ENCODE measurements at places on chromosomes 2 and 18.

GRCh38 chr18:77369644-77370043, 120.0 kb downstream of the GALR1 start:
- no peak for DNase-seq

DNA sequence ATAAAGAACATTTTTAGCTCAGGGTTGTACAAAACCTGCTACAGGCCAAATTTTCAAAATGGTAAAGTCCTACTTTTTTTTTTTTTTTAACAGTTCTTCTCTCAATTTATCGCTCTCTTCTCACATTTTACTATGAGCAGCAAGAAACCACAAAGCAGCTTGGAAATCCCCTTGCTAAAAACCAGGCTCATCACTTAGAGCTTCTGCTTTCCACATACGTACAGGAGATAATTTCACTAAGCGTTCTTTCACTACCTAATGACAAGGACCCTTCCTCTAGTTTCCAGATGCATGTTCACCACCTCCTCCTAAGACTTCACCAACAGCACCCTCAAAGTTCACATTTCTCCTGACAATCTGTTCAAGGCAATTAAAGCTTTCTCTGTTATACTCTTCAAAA, 294.9 kb upstream of the CYRIA start:
- no peak for DNase-seq

DNA sequence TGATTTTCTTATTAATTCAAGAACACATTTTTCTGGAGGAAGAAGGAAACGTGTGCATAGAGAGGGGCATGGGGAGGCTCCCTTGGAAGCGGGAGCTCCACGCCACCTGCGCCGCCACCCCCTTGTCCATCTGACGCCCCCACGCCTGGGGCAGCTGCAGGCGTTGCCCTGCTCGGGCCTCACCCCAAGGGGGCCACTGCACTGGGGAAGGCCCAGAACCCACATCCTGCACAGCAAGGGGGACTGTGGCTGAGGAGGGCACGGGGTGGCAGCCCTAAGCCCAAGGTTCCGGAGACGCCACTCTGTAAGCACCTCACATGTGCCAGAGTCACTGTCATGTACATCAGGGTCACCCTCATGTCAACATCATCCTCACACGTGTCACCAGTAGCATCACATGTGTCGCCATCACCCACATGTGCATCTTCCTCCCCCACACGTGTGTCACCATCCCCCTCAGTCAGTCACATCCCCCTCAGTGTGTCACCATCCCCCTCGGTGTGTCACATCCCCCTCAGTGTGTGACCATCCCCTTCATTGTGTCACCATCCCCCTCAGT, 486.7 kb upstream of the SALL3 start:
- no peak for DNase-seq

- no peak for DNase-seq
These were observed 95.4 kb downstream of the AAK1 start for GRCh38 chr2:69547984-69548715.

DNA sequence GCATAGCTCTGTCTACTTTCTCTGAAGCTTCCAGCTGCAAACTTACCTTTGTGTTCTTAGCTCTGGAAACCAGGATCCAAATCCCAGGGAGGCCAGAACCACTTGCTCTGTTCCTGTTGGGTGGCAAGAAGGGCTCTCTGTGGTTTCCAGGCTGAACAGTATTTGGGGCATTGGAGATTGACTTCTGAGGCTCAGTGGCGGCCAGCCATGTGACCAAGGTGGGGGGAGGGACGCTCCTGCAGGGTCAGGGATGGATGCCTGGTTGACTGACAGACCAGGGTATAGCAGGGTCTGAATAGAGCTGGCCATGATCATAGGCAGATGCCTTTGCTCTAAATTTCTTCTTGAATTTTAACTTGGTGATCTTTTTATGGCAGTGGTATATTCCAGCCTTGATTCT, 15.1 kb downstream of the SLC4A5 start:
- no peak for DNase-seq

- DNase-seq: no peak
These were observed 169.3 kb downstream of the PMAIP1 start for GRCh38 chr18:60069145-60069544.

DNA sequence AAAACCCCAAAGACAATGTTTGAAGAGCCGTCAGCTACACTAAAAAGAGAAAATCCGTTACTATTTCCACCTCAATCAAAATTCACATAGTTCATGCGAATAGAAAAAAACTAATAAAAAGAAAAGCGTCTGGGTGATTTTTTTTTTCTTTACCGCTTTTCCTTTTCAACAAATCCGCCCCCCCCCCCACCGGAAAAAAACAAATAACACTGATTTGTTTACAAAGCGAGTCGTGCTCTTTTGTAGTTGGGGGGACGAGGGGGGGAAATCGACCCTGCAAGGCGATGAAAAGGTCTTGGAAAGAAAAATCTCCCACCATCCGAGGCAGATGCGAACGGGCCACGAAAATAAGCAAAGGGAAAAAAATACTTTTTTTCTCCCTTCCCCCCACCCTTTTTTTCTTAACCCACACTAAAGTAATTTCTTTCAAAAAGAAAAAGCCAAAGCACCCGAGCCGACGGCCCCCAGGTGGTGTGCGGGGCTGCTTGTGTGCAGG, 638 bp downstream of the ZNF521 start:
- DNase-seq: no peak

DNA sequence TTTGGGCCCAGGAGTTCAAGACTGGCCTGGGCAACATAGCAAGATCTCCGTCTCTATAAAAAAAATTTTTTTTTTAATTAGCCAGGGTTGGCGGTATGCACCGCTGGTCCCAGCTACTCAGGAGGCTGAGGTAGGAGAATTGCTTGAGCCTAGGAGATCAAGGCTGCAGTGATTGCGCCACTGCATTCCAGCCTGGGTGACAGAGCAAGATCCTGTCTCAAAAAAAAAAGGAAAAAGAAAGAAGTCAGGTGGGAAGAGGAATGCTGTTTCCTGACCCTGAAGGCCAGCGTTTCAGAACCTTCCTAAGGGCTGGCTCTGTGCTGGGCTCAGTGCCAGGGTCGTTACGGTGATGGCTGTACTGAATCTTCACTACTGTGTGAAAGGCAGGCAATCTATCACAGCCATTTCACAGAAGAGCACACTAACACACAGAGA, 35.0 kb upstream of the AGAP1 start:
- DNase-seq: no peak

DNA sequence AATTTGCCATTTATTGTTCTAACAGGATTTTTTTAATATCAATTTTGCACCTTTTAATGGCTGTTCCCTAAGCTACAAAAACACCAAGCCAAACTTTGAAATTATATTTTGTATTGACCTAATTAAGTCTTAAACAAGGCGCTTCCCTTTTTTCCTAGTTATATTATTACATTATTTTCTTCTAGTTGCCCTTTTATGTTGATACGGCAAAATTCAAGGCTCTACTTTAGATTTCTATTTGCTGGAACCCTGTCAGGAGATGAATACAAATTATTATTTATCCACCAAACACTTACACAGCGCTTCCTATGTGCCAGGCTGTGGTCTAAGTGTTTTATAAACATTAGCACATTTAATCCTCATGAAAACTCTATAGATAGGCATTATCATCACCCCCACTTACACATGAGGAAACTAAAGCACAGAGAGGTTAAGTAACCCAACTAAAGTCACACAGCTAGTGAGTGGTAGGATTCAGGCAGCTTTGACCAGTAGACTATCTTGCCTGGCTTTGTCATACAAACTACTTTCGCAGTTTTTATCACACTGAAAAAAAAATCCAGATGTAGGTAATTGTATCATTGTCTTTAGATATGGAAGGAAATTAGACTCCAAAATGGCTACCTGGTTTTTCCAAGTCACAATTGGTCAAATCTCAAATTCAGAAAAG, 456.5 kb downstream of the STK39 start:
- no peak for DNase-seq

DNA sequence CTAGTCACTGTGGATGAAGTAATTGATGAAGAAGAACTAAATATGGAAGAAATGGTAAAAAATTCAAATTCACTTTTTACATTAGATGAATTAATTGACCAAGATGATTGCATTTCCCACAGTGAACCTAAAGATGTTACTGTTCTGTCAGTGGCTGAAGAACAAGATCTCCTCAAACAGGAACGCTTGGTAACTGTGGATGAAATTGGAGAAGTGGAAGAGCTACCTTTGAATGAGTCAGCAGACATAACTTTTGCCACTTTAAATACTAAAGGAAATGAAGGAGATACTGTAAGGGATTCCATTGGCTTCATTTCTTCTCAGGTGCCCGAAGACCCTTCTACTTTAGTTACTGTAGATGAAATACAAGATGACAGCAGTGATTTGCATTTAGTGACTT, 26.6 kb upstream of the DYSF start:
- no peak for DNase-seq

GRCh38 chr2:232322560-232323327, 55.8 kb upstream of the ALPP start:
- no peak for DNase-seq

GRCh38 chr2:178491612-178492011, 11.4 kb downstream of the PLEKHA3 start:
- DNase-seq: no peak

DNA sequence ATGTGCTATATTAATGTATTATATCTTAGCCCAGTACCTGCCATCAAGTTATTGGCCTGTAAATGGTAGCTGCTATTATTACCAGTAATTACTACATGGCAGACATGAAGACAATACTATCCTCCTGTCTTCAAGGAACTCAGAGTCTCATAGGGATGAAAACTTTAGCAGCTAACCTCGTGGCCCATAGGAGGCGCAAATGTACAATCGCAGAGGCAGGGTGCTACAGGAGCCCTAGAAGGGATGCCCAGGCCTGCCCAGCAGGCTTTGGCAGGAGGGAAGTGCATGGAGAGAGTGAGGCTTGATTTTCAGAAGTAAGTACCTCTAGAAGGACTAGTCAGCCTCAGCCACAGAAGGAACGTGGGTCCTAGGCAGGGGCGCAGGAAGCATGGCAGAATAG, 44.7 kb upstream of the KIDINS220 start:
- DNase-seq: no peak

GRCh38 chr2:121695171-121695451, 41.6 kb downstream of the NIFK start:
- no peak for DNase-seq

DNA sequence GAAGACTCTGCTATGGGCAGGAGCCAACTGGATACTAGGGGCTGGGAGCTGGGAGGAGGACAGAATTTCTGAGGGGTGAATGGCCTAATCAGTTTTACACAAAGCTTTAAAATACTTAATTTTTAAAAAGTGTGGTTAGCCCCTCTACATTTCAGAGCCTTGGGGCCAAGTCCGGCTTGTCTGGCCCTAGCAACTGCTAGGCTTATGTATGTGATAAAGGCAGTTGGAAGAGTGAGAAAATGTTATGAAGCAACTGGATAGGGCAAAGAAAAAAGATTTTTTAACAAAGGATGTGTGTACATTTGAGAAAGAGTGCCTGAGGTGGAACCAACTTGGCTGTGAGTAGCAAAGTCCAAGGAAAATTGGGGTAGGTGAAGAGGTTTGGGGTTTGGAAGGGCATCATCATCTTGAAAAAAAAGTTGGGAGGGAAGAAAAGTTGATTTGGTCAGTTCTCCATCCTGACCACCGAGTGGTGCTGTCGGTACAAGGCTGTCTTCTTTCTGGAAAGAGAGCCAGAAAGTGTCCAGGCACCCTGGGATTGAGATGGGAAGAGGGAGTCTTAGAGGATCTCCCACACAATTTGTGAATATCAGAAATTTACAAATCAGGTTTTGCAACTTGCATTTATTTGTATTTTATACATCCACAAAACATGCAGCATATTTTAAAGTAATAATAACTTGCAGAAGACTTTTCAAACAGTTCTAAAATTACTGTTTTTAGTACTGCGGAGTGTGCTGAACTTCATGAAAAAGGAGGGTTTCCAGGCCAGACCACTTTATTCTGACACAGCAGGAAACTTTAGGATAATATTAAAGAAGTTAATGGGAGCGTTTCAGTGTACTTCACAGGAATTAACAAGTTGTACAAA, 10.5 kb upstream of the CDK15 start:
- DNase-seq: no peak

- DNase-seq: no peak
These were observed 891.6 kb upstream of the CRIM1 start for GRCh38 chr2:35463805-35464596.

- DNase-seq: no peak
These were observed 139.7 kb downstream of the HRH4 start for GRCh38 chr18:24600076-24600654.

DNA sequence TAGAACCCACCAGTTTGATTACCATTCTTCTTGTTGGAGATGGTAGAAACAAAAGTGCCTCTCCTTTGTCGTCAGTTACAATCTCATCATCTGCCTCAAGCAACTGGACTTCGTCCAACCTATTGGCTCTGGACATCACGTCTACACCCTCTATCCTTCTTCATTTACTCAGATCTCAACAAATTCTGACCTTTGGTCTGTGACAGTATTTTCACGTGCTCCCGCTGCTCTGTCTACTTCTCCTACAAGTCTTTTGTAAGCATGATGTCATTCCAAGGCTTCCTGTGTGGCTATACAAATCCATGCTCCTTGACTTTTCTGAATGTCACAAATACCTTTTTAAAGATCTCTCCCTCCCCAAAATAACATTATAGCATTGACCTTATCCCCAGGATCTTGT, 43.0 kb upstream of the PID1 start:
- no peak for DNase-seq

GRCh38 chr18:61612517-61612916, 279.3 kb downstream of the CDH20 start:
- no peak for DNase-seq

DNA sequence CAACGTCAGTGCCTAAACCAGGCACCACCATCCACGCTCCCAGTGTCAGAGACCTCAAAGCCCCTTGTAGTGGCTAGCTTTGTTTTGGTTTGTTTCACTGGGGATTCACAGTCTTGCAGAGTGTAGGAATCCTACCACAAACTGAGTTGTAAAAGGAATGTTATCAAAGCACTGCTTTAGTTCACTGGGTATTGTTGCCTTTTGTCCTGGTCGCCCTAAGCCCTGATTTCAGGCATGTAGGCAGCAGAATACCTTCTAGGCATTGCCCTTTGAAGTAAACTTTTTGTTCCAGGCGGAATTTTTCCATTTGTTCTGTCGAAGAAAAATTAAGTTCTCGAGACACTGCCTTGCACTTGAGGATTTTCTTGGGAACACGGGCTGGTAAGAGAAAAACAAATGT, 29.4 kb downstream of the PTMA start:
- no peak for DNase-seq

DNA sequence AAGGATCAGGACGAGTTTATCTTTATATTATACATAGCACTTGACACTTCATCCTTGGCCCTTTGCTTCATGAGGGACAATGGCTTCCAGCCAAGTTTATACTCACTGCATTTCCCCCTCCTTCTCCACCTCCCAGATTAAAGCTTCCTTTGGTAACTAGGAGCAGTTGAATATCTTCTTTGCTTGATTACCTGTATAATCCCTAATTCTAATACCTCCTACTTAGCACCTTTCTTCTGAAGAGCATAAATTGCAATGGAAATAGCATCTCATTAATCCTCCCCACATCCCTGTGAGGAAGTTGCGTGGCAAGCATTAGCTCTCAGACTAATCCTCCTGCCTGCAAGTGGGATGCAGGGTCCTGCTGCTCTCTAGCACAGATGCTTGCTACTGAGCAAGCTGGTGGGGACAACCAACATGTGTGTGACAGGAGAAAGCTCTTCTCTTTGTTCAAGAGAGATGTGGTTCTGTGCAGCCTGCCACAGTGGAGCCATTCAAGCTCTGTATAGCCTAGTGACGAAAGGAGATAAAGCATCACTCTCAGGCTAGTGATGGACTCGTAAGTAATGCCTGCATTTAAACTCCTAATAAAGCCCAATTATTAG, 19.1 kb downstream of the KLHL14 start:
- DNase-seq: no peak

Measured in cortex of kidney (tissue), 1 donor.